ENCODE measurements at places on chromosomes 5 and 9.

- H3K27me3 ChIP-seq = no peaks in the 10 kb centered on the region
- no peak overlapping the region for H3K4me3 ChIP-seq
- no peaks in the 10 kb centered on the region for H3K36me3 ChIP-seq
- H3K27ac ChIP-seq = no peak overlapping the region
- no peaks in the 10 kb centered on the region for H3K4me1 ChIP-seq
Observed at GRCh38 chr5:74956278-74956677, 90.1 kb upstream of the FAM169A start.

- H3K4me1 ChIP-seq = no peaks in the 10 kb centered on the region
- no peaks in the 10 kb centered on the region for H3K36me3 ChIP-seq
- no peak for DNase-seq
- H3K27me3 ChIP-seq = no peaks in the 10 kb centered on the region
- H3K4me3 ChIP-seq = no peak overlapping the region
- no peak overlapping the region for H3K27ac ChIP-seq
Observed at GRCh38 chr9:105858006-105858690, 163.8 kb downstream of the TMEM38B start.

- H3K27me3 ChIP-seq = no peaks in the 10 kb centered on the region
- H3K4me1 ChIP-seq = peaks cover 30% of the 10 kb centered on the region
- no peaks in the 10 kb centered on the region for H3K36me3 ChIP-seq
- DNase-seq = peak; percentile 84
- no peak overlapping the region for H3K4me3 ChIP-seq
Observed at GRCh38 chr9:89993678-89994630, 389.1 kb downstream of the GADD45G start.

DNA sequence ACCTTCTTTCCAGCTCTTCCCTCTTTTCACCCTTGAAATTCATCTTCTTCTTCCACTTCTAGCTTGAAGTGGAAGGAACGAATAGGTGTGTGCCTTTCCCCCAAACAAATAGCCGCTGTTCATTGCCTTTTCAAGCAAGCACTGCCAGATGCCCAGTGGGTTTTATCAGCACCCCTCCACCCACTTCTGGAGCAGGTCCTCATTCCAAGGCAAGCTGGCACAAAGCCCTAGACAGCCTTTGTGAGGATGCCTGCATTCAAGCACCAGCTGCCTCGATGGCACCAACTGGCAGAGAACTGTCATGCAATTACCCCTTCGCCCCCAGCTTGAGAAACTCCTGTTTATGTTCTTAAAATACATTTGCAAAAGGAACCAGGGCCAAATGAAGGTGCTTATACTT is 36.5 kb downstream of the SERINC5 start:
- no peak for DNase-seq
- no peaks in the 10 kb centered on the region for H3K36me3 ChIP-seq
- no peaks in the 10 kb centered on the region for H3K27me3 ChIP-seq
- no peak overlapping the region for H3K27ac ChIP-seq

- H3K27ac ChIP-seq = no peak overlapping the region
- H3K4me1 ChIP-seq = no peaks in the 10 kb centered on the region
- DNase-seq = no peak
- H3K36me3 ChIP-seq = no peaks in the 10 kb centered on the region
Observed at GRCh38 chr5:42545038-42545437, 121.8 kb downstream of the GHR start.

DNA sequence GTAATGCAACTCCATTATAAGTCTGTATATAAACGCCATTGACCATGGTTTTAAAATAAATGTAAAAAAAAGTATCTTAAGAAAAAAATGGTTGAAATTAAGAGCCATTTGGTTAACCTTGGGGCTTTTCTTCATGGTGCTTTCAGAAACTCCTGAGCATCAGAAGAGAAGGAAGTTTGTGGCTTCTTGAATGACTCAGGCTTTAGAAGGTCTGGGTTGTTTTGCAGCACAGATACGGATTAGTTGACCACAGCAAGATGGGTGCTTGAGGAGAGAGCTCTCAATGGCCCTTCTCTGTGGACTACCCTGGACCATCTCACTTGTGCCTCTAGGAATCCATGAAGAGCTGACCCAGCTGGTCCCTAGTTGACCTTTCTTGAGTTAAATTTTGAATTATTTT is 189.5 kb downstream of the TMEM38B start:
- no peak for DNase-seq
- no peak overlapping the region for H3K4me3 ChIP-seq
- no peaks in the 10 kb centered on the region for H3K36me3 ChIP-seq
- H3K27me3 ChIP-seq = no peaks in the 10 kb centered on the region
- no peaks in the 10 kb centered on the region for H3K4me1 ChIP-seq

Data from upper lobe of right lung (tissue), 1 donor.